ENCODE measurements at places on chromosomes 4 and X. TPM values are rescaled to one million over a fixed set of nuclear protein-coding genes. Genes with fewer than 3 reads are reported as not detected.

GRCh38 chr4:93911671-93912070, 83.1 kb downstream of the ATOH1 start:
- no peaks in the 10 kb centered on the region for H3K36me3 ChIP-seq
- no peaks in the 10 kb centered on the region for H3K27me3 ChIP-seq
- no peak overlapping the region for H3K27ac ChIP-seq

GRCh38 chr4:34158878-34159277, 2085.4 kb downstream of the ARAP2 start:
- H3K4me3 ChIP-seq: no peak overlapping the region
- H3K4me1 ChIP-seq: no peaks in the 10 kb centered on the region
- H3K27ac ChIP-seq: no peak overlapping the region

DNA sequence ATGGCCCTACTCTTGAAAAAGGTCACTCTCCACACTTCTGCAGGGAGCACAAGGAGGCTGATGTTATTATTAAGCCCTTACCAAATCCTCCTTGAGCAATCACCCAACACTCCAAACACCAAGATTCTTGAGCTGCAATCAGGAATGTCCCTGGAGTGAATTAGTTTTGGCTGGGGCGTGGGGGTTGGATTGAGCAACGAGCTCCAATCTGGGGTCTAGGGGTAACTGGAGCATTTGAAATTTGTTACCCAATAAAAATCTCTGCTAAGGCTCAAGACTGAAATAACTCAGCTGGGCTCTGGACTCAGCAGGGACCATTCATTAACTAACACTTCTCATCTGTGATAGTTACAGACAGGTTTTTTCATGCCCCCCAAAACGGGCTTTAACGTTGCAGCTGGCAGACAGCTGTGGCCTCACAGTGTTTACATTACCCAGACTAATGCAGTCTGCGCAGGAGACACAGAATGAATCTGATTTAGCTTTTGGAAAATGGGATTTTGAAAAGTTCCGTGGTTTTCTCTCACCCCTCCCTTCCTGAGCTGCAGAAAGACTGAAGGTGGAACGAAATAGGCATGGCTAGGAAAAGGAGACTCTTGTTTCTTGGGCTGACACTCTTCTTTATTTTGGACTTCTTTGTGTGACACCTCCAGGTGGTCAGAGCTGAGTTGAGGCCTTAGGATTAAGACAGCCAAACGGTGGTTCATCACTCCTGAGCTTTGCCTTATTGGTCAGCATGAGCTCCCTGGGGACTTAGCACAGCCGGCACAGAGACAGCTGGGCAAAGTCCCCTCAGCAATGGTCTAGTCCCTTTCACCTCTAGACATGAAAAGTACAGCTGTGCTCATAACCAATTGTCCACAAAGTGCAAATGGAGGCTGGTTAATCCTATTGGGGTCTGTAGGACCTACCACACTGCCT, 26.6 kb downstream of the PLAC1 start:
- H3K36me3 ChIP-seq: no peaks in the 10 kb centered on the region
- DNase-seq: no peak
- H3K27ac ChIP-seq: no peak overlapping the region

DNA sequence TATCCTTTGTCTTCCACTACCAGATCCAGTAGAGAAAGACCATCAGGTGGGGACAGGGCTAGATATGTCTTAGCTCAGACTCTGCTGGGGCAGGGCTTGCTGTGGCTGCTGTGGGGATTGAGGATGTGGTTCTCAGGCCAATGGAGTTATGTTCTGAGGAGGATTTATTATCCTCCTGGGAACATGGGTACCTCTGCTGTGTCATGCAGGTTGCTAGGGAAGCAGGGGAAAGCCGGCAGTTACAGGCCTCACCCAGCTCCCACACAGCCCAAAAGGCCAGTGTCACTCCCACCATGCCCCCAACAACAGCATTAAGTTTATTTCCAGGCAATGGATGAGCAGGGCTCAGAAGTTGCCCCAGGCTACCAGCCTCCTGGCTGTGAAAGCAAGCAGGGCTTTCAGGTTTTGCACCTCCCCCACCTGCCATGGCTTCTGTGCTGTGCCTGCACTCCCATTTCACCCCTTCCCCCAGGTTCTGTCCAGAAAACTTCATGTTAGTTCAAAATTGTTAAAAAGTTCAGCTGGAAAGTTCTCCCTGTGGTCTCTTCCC, 879.9 kb downstream of the ARAP2 start:
- no peaks in the 10 kb centered on the region for H3K4me1 ChIP-seq
- H3K36me3 ChIP-seq: no peaks in the 10 kb centered on the region

The RPS6KA6 gene
- 15.7 TPM for total RNA-seq

DNA sequence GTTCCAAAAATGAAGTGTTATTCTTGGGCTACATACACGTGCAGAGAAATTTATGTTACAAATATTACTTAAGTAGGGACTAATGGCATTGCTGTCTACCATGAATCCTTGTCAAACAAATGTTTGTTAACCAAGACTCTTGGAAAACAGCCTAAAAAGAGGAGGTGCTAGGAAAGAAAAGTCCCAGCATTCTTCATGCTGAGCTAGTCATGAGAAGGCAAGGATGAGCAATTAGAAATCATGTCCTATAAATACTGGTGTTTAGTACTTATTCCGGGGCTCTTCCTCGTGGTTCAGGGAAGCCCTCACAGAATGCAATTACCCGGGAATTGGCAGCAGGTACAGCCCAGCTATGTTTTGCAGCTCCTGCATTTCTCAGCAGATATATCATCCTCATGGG, 378.1 kb upstream of the FTHL17 start:
- H3K27me3 ChIP-seq: no peaks in the 10 kb centered on the region
- H3K27ac ChIP-seq: no peak overlapping the region
- H3K4me3 ChIP-seq: no peak overlapping the region
- H3K4me1 ChIP-seq: no peaks in the 10 kb centered on the region
- no peak for DNase-seq

DNA sequence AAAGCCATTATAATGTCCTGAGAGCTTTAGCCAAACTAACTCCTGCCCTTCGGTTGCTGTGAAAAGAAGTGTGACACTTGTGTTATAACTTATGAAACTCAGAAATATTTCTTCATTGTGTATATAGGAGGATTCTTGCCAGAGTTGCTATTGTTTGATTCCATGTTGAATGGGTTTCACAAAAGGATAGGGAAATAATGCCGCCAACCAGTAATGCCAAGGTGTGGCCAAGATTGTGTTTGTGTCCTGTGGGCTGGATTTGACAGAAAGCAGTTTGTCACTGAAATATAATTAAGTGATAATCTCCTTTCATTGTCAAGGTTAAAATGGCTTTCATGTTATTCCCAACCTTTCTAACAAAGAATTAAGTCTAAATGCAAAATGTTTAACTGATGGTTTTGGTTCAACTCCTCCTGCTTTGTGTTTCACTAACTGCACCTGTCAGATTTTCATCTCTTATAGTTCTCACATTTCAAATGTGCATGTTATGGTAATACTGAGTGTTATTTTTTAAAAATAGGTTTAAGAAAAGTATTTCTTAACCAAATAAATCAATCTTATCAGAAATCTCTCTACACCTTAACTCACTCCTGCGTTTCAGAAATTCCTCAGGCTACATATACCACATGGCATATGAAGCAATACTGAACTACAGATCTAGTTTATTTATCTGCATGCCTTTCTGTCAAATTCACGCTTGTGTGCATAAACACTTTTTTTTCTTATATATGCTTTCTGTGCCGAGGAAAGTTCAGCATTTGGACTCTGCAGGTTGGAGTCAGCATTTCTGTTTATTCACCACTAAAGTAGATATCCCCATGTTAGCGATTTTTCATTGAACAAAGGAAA, at the start of gene CLDN22:
Gene CLDN22, minus strand, starts transcription at position 66 of the 849 bp plus-strand sequence. Its CDS starts 58 bp downstream, at position 8.
- no peaks in the 10 kb centered on the region for H3K27me3 ChIP-seq
- no peak within 1 kb of the TSS for H3K4me3 ChIP-seq
- H3K4me1 ChIP-seq: no peaks in the 10 kb centered on the region
- no peak within 1 kb of the TSS for H3K27ac ChIP-seq

DNA sequence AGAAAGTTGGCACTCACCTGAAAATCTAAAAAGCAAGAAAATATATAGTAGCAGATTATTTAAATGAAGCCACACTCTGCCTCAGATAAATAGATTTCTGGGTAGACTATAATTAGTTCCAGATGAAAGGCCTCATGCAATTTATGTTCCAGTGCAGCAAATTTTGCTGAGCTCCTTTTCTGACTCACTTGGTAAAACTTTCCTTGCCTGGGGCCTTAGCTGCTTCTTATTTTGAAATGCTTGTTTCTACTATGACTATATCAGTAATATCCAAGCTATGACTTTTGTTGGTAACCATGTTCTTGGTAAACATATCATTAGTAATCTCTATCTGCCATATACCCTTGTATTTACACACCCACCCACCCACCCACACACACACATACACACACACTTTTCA, 961.8 kb downstream of the SH3BGRL start:
- H3K4me1 ChIP-seq: no peaks in the 10 kb centered on the region
- no peaks in the 10 kb centered on the region for H3K36me3 ChIP-seq

The ZBED1 gene
- total RNA-seq: 79.7 TPM

DNA sequence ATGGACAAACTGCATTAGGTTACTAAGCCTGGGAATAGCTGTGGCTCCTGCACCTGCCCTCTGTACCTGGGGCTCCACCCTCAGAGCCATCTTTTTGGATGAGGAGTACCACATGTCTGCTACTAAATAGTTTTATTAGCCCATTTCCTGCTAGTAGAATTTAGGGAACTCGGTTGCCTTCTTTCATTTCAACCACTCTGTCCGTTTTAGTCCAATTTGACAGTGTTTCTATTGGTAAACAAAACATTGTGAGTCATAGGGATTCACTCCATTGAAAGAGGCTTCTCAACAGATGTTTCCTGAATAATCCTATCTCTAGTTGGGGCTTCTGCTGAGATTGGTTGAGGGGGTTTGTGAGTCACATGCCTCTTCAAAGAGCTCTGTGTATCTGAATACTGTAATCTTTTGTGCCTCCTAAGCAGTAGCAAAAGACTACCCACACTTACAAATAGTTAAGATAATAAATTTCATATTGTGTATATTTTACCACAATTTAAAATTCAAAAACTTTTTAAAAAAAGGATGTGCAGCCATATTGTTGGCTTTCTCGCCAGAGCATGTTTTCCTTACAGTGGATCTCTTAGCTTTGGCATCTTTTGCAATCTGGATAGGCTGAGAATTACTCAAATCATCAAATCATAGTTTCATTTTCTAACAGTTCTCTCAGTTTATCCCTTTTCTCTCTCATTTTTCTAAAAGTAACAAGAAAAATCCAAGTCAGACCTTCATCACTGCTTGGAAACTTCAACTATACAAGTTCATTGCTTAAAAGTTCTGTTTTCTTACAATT, 9.9 kb downstream of the FAM200B start:
- no peak overlapping the region for H3K4me3 ChIP-seq
- H3K27me3 ChIP-seq: no peaks in the 10 kb centered on the region
- peaks cover 4% of the 10 kb centered on the region for H3K4me1 ChIP-seq

GRCh38 chrX:53939127-53939526, 105.1 kb downstream of the PHF8 start:
- H3K4me1 ChIP-seq: no peaks in the 10 kb centered on the region
- H3K4me3 ChIP-seq: no peak overlapping the region
- no peak overlapping the region for H3K27ac ChIP-seq

- no peak overlapping the region for H3K27ac ChIP-seq
- H3K36me3 ChIP-seq: no peaks in the 10 kb centered on the region
- H3K4me3 ChIP-seq: peak overlapping the region; percentile 86
- H3K27me3 ChIP-seq: no peaks in the 10 kb centered on the region
- DNase-seq: no peak
Observed at GRCh38 chr4:185202984-185203485, 765 bp downstream of the CFAP97 start.

DNA sequence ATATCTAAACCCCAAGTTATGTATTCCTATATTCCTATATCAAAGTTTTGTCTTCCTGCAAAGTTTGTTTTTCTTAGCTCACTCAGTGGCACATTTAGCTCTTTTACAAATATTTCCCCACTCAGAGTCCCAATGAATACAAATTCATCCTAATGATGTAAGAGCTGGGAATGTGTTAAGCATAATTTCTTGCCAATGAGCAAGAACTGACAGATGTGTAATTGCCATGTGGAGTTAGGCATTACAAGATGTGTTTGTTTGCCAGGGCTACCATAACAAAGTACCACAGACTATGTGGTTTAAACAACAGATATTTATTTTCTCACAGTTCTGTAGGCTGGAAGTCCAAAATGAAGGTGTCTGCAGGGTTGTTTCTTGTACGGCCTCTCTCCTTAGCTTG, 302.1 kb downstream of the KCTD8 start:
- no peaks in the 10 kb centered on the region for H3K27me3 ChIP-seq
- no peaks in the 10 kb centered on the region for H3K36me3 ChIP-seq
- H3K4me3 ChIP-seq: no peak overlapping the region
- DNase-seq: no peak
- H3K4me1 ChIP-seq: no peaks in the 10 kb centered on the region

The OPRPN gene
- total RNA-seq: not detected

GRCh38 chr4:93513851-93514250, 314.7 kb upstream of the ATOH1 start:
- no peaks in the 10 kb centered on the region for H3K4me1 ChIP-seq
- H3K36me3 ChIP-seq: no peaks in the 10 kb centered on the region
- no peak overlapping the region for H3K4me3 ChIP-seq
- DNase-seq: no peak
- H3K27me3 ChIP-seq: no peaks in the 10 kb centered on the region

The TNIP3 gene
- total RNA-seq: not detected

GRCh38 chrX:20654596-20655106, 387.9 kb upstream of the RPS6KA3 start:
- H3K4me3 ChIP-seq: no peak overlapping the region
- H3K4me1 ChIP-seq: no peaks in the 10 kb centered on the region

DNA sequence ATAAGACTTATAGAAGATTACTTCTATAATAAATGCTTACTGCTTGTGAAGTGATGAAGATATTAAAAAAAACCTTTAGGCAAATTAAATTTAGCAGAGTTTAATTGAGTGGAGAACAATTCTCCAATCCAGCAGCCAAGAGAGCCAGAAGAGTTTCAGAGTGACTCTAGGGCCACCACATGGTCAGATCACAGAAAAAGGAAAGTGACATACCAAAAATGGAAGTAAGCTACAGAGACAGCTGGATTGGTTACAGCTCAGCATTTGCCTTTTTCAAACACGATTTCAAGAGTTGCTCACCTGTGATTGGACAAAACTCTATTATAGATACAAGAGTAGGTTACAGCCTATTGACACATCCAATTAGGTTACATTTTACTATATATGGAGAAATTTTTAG, 79.0 kb upstream of the TRAM1L1 start:
- no peak overlapping the region for H3K27ac ChIP-seq
- no peak for DNase-seq
- H3K4me1 ChIP-seq: peaks cover 8% of the 10 kb centered on the region
- H3K36me3 ChIP-seq: no peaks in the 10 kb centered on the region
- no peaks in the 10 kb centered on the region for H3K27me3 ChIP-seq

DNA sequence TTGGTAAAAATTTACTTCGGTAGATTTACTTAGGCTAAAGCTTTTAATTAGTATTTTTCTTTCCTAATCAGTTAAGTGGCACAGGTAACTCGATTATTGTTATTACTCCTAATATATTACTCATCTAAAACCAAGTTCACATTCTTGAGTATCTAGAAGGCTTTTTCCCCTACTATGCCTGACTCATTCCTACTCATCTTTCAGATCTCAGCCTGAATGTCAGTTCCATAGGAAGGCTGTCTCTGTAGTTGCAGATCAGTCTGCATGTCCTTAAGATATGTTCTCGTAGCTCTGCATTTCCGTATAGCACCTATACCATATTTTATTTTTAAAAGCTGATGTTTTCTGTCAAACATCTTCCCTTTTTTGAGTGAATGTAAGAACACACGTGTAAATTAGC, 5.9 kb upstream of the FAM184B start:
- H3K36me3 ChIP-seq: no peaks in the 10 kb centered on the region
- H3K27ac ChIP-seq: no peak overlapping the region
- peaks cover 20% of the 10 kb centered on the region for H3K27me3 ChIP-seq
- H3K4me3 ChIP-seq: no peak overlapping the region
- H3K4me1 ChIP-seq: no peaks in the 10 kb centered on the region

The ATP1B4 gene
- total RNA-seq: not detected

Data from endodermal cell (in vitro differentiated cells).